WTC11 (cell line): ENCODE measurements at places on chromosomes 4 and X. TPM values are rescaled to one million over a fixed set of nuclear protein-coding genes. Genes with fewer than 3 reads are reported as not detected.

RNF212 gene
- 1.0 to 2.9 TPM (median 2.7 TPM) in 3 replicates for total RNA-seq

GPM6B gene
- total RNA-seq, result 99.0 to 103 TPM (median 99.8 TPM) in 3 replicates

TEX13B gene
- 3.4 to 3.9 TPM (median 3.4 TPM) in 3 replicates for total RNA-seq

DNA sequence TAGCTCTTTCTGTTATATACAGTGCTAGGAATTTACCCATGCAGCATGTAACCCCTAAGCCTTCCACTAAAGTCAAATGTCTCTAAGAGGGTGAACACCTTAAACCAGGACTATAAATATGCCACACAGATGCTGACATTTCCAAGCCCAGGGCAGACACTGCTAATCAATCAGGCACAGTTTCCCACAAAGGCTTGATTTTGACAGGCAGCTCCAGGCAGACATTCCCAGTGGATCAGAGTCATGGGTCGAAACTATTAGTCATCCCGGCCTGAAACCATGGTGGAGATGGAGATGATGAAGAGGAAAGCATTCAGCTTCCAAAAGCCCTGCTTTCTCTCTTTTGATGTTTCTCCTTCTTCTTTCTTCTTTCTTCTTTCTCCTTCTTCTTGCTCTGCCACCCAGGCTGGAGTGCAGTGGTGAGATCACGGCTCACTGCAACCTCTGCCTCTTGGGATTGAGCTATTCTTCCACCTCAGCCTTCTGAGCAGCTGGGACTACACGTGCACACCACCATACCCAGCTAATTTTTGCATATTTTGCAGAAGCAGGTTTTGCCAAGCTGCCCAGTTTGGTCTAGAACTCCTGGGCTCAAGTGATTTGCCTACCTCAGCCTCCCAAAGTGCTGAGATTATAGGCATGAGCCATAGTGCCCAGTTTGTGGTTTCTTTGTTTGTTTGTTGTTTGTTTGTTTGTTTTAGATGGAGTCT, 21.0 kb upstream of the SORCS2 start:
- DNase-seq, result no peak
- H3K4me3 ChIP-seq, result no peak overlapping the region
- H3K4me1 ChIP-seq, result no peaks in the 10 kb centered on the region
- H3K27ac ChIP-seq, result no peak overlapping the region
- H3K27me3 ChIP-seq, result no peaks in the 10 kb centered on the region; the same call in none of the 2 replicates
- H3K36me3 ChIP-seq, result no peaks in the 10 kb centered on the region

- DNase-seq, result peak; percentile 61
- peaks cover 9% of the 10 kb centered on the region for H3K4me1 ChIP-seq
- peak overlapping the region; percentile 63; the same call in 1 of the 2 replicates for H3K27ac ChIP-seq
- H3K27me3 ChIP-seq, result no peaks in the 10 kb centered on the region
These were observed 108.7 kb downstream of the DHRSX start for GRCh38 chrX:2391869-2392606.

- no peaks in the 10 kb centered on the region for H3K36me3 ChIP-seq
- H3K27ac ChIP-seq, result no peak overlapping the region
- H3K4me3 ChIP-seq, result no peak overlapping the region
- H3K4me1 ChIP-seq, result peaks cover 16% of the 10 kb centered on the region
- DNase-seq, result no peak
These were observed 2.7 kb upstream of the ALAS2 start for GRCh38 chrX:55033429-55033828.
